ENCODE measurements at places on chromosomes 4 and X.

GRCh38 chr4:1243451-1244080, 5.4 kb downstream of the CTBP1 start:
- DNase-seq: no peak

GRCh38 chr4:8009097-8009496, 69.4 kb upstream of the AFAP1 start:
- DNase-seq: no peak

DNA sequence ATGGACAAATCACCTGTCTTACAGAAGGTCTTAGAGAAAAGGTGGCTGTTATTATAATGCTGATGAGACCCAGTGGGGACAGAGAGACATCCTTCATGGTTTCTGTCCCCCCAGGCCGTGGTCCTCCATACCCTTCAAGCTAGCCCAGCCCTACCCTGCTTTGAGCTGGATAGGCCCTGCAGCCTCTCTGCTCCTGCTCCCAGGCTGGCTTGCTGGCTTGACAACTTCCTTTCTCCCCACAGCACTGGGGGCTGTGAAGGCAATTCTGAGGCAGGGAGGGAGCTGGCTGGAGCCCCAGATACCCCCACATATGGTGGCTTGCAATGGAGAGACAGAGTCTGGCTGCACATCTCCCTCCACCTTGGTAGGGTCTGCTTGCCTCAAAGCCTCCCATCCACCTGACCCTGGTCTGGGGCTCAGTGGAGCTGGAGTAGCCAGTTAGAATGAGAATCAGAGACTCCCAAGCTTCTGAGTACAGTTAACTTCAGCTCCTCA, 118.2 kb downstream of the PJA1 start:
- DNase-seq: no peak

GRCh38 chrX:100819534-100819836, 706 bp upstream of the CSTF2 start:
- no peak for DNase-seq

DNA sequence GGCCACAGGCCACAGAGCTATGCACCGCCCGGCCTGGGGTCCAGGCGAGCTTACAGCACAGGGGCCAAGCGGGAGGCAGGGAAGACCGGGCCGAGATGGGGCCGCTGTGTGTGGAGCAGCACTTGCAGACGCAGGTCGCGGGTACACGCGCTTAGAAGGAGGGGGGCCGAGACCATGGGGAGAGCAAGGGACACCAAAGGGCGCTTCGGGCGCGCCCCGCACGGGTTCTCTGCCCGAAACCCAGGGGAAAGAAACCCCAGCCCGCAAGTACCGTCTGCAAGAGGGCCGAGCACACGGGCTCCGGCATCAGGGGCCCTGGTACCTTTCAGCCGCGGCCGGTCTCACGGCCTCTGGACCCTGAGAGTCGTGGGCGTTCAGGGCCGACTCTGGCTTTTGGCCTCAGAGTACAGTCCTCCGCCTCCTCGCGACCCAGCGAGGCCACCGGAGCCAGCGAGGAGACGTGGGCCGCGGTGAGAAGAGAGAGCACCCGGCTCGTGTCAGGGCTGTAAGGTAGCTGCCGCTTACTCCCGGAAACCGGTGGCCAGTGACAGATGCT, 342 bp downstream of the EOLA2 start:
- peak; percentile 8 for DNase-seq

- DNase-seq: no peak
Observed at GRCh38 chr4:153585026-153585425, 99.1 kb upstream of the TLR2 start.

DNA sequence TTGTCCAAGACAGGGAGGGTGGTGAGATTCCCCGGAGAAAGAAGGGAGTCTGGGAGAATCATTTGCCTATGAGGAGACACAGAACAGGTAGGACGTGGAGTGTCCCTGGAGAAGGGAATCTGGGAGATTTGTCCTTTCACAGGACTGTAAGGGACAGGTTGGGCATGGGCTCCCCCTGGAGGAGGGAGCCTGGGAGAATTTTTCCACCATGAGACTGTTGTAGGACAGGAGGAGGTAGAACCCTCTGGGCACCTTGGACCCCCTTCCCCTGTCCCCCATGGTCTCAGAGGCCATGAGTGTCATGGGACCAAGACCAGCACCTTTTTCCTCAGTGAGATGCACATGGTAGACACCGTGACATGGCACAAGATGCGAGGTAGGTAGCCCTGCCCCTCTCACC, 2.8 kb downstream of the PORCN start:
- DNase-seq: no peak

DNA sequence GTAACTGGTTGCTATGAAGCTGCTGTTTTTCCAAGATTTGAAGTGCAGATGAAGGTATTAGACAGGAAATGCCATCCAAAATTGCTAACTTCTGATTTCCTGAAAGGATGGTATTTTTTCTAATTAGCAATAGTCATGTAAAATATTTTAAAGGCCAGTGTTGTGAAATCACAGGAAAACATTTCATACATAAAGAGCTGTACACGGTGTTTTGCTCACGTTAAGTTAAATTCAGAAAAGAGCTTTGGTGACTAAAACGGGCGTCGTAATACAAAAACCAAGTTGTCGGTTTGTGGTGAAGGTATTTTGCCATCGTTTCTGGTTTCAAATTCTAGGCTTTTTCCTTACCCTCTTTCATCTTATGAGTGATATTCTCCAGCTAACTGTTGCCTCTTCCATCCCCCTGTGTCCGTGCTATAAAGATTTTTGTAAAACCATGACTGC, 39.8 kb downstream of the AFF1 start:
- DNase-seq: no peak

GRCh38 chrX:8811611-8812010, 10.4 kb upstream of the FAM9A start:
- no peak for DNase-seq

DNA sequence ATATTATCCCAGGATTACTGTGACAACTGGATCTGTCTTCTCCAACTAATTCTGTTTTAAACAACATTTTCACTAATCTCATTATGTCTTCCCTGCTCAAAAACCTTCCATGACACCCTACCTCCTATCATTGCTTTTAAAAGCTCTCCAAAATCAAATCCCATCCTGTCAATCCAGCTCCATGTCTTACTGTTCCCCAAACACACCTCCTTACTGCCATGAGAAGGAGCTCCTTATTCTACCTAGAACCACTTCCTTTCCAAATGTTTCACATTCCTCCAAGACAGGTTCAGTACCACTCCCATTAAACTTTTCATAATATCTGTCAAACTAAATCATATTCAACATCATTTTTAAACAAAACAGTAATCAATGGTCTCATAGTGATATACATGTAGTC, 66.9 kb upstream of the WDR17 start:
- DNase-seq: no peak

GRCh38 chr4:106301393-106302061, 14.5 kb downstream of the TBCK start:
- no peak for DNase-seq

DNA sequence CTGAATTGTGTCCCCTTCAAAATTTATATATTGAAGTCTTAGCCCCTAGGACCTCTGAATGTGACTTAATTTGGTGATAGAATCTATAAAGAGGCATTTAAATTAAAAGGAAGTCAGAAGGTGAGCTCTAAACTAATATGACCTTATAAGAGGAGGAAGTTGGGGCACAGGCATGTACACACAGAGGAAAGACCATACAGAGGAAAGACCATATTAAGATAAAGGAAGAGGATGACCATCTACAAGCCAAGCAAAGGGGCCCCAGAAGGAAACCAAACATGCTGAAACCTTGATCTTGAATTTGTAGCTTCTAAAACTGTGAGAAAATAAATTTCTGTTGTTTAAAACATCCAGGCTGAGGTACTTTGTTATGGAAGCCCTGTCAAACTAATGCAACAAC, 26.9 kb upstream of the CYBB start:
- DNase-seq: no peak

DNA sequence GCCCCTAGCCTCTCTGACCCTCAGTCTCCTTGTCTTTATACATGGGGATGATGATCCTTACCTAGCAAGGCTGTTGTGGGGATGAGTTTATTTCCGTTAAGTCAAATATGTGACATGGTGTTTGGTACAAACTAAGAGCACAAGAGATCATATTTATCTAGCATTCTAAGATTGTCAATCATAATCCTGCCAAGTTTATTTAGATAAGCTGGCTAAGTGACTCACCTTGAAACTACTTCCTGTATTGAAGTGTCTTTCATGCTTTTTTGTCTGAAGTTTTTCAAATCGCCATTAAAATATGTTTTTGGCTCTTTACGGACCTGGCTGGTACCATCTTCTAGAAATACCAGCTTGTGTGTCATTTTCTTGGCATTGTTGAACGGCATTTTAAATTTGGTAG, 30.7 kb downstream of the MAP7D3 start:
- DNase-seq: no peak

DNA sequence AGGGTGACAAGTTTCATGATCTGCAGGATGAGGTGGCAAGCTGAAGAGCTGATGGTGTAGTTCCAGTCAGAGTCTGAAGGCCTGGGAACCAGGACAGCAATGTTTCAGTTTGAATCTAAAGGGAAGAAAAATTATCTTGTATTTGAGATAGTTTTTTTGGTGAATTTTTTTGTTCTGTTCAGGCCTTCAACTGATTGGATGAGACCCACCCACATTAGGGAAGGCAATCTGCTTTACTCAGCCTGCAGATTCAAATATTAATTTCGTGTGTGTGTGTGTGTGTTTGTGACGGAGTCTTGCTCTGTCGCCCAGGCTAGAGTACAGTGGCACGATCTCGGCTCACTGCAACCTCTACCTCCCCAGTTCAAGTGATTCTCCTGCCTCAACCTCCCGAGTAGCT, 22.1 kb upstream of the SMIM14 start:
- DNase-seq: no peak

GRCh38 chrX:3529466-3530010, 183.1 kb upstream of the MXRA5 start:
- DNase-seq: no peak

DNA sequence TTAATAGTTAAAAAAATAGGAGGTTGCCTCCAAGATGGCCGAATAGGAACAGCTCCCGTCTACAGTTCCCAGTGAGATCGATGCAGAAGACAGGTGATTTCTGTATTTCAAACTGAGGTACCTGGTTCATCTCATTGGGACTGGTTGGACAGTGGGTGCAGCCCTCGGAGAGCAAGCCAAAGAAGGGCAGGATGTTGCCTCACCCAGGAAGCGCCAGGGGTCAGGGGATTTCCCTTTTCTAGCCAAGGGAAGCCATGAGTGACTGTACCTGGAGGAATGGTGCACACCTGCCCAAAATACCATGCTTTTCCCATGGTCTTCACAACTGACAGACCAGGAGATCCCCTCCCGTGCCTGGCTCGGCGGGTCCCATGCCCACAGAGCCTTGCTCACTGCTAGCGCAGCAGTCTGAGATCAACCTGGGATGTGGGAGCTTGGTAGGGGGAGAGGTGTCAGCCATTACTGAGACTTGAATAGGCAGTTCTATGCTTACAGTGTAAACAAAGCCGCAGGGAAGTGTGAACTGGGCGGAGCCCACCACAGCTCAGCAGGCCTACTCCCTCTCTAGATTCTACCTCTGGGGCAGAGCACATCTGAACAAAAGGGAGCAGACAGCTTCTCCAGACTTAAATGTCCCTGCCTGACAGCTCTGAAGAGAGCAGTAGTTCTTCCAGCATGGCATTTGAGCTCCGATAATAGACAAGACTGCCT, 47.5 kb downstream of the PPA2 start:
- no peak for DNase-seq

- no peak for DNase-seq
Observed at GRCh38 chr4:93092765-93093164, 735.8 kb upstream of the ATOH1 start.

DNA sequence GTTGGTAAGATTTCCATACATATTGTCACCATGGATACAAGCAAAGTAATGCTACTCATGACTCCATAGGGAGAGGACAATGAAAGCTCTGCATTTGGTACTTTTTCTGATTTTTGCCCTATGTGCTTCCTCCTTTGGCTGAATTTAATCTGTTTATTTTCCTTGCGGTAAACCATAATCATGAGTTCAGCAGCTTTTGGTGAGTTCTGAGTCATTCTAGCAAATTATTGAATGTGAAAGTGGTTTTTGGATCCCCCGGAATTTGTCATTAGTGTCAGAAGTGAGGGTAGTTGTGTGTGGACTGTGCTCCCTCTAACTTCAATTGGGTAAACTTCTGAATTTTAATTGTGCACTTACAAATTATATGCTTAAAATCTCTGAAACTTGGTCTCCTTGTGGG, 170.3 kb downstream of the MOSPD2 start:
- DNase-seq: no peak

Measured in T-helper 17 cell (primary cell).